ENCODE measurements at places on chromosomes 1 and 21. TPM values are rescaled to one million over a fixed set of nuclear protein-coding genes. Genes with fewer than 3 reads are reported as not detected.

HSD3B2 gene
- total RNA-seq = not detected

GOLT1A gene
- 1.2 TPM for total RNA-seq

GRCh38 chr1:2074944-2075740 lies 24.9 kb downstream of the PRKCZ start:
- H3K27ac ChIP-seq = no peak overlapping the region
- H3K4me1 ChIP-seq = peaks cover 28% of the 10 kb centered on the region
- no peak overlapping the region for H3K4me3 ChIP-seq

DNA sequence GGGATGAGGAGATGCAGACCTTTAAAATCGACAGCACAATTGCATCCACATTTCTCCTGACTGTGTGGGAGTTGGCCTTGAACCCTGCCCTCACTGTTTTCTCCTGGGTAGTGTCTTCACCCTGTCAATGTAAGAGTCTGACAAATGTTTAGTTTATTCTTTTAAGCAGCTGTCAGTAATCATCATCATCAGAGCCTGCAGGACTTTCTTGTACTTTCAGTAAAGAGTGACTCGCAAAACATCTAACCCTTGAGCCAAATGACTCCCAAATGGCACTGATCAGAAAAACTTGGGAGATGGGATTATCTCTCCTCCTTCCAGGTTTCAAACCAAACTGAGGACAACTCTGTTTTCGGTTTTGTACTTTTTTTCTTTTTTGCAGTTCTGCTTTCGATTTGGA lies 460.2 kb downstream of the KIF26B start:
- no peaks in the 10 kb centered on the region for H3K27me3 ChIP-seq
- no peaks in the 10 kb centered on the region for H3K36me3 ChIP-seq
- no peak overlapping the region for H3K4me3 ChIP-seq
- peaks cover 9% of the 10 kb centered on the region for H3K4me1 ChIP-seq
- no peak for DNase-seq

- no peaks in the 10 kb centered on the region for H3K36me3 ChIP-seq
- no peak for DNase-seq
- H3K27me3 ChIP-seq = no peaks in the 10 kb centered on the region
- H3K4me3 ChIP-seq = no peak overlapping the region
These were observed 14.7 kb upstream of the CHIA start for GRCh38 chr1:111275780-111276433.

DNA sequence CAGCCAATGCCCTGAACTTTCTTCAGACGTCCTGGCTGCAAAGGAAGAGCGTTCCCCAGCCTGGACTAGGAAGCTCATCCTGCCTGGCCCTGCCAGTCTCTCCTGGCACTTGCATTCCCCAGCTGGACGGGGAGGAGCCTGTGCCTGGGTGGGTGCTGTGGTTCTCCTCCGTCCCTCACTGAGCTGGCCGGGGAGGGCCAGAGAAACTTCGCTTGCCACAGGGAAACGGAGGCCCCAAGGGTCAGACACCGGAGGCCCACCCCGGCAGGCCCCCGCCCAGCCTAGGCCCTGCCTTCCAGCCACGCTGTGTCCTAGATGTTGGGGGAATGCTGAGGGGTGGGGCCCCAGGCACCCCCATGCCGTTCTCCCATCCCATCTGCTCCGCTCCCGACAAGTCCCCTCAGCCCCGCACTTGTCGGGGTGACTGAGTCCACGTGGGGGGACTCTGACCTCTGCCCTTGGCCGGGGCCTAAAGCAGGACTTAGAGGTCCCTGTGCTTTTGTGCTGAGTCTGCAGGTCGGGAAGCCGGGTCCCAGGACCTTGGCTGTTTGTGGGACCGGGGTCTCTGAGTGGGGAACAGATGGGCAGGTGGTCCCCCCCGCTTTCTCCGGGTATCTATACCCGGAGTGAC lies 4.8 kb downstream of the FTCD start:
- H3K27ac ChIP-seq = no peak overlapping the region
- H3K27me3 ChIP-seq = no peaks in the 10 kb centered on the region
- no peaks in the 10 kb centered on the region for H3K36me3 ChIP-seq
- DNase-seq = no peak
- no peak overlapping the region for H3K4me3 ChIP-seq

DNA sequence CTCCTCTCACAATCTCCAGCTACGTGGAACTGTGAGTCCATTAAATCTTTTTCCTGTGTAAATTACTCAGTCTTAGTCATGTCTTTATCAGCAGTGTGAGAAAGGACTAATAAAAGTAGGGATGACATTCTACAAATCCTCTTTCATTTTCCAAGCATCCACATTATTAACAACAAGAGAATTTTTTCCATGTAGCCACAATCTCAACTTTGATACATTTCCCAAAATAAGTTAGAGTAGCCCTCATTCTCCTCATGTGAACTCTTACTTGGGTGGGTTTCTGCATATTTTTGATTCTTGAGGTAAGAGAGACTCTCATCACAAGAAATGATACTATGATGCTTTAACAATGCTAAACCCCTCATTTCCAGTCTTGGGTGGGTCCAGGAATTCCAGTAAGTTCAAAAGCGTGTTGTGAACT lies 52.8 kb downstream of the TNFSF18 start:
- H3K27ac ChIP-seq = no peak overlapping the region
- no peaks in the 10 kb centered on the region for H3K36me3 ChIP-seq
- H3K4me1 ChIP-seq = peaks cover 6% of the 10 kb centered on the region
- no peaks in the 10 kb centered on the region for H3K27me3 ChIP-seq
- DNase-seq = no peak
- no peak overlapping the region for H3K4me3 ChIP-seq

GRCh38 chr1:197171531-197171930 lies 25.1 kb upstream of the ASPM start:
- peaks cover 14% of the 10 kb centered on the region for H3K36me3 ChIP-seq
- no peaks in the 10 kb centered on the region for H3K4me1 ChIP-seq

DNA sequence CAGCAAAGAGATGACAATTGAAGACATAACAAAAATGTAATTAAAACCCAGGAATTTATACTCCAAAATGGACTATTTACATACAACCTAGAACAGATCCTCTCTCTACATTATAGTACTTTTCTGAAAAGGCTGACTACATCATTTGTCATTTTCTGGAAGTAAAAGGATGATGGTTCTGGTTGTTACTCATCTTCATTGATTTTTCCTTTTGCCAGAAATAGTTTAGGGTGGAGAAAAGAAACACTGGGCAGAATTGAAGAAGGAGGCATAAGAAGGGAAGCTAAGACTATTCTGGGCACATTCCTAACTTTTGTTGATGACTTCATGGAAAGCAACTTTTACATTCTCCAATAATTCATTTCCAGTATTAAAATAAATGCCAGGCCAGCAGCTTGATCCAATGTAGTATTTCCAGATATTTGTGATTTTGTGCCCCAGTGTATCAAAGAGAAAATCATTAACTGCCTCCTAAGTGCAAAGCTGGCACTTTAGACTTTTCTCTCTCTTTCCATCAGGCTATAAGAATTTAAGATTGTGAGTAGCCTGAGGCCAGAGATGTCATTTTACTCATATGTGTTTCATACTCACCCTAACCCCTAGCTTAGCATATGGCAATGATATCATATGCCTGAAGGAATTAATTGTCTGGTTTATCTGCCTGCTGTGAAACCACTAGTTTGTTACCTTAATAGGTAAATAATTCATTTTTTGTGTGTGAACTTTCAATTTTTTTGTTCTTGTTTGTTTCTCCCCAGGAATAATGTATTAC lies 369.5 kb upstream of the LYPLAL1 start:
- no peak overlapping the region for H3K4me3 ChIP-seq
- H3K27me3 ChIP-seq = no peaks in the 10 kb centered on the region
- H3K36me3 ChIP-seq = no peaks in the 10 kb centered on the region
- H3K4me1 ChIP-seq = peaks cover 8% of the 10 kb centered on the region
